Left ventricle myocardium superior (tissue), 1 donor: ENCODE measurements at places on chromosomes 6 and 20. TPM values are rescaled to one million over a fixed set of nuclear protein-coding genes. Genes with fewer than 3 reads are reported as not detected.

NAPB gene
- total RNA-seq, result 6.0 TPM

WFDC5 gene
- total RNA-seq, result not detected

DNA sequence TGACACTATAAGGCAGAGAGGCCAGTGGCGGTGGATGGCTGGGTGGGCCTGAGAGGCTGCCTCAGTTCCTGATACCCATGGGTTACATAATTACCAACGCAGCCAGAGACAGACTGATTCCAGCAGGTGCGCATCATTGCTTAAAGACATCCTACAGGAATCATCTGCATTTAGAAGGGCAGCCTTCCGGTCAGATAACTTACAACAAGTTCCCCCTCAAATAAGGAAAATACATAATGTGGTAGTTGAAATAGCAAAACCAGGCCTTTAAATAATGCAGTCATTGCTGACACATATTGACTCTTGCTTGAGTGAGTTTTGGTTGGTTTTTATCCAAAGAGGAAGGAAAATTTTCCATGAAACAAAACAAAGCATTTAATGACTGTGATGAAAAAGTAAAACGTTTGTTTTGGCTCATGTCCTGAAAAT is 81.9 kb downstream of the SIM1 start:
- DNase-seq, result no peak

DNA sequence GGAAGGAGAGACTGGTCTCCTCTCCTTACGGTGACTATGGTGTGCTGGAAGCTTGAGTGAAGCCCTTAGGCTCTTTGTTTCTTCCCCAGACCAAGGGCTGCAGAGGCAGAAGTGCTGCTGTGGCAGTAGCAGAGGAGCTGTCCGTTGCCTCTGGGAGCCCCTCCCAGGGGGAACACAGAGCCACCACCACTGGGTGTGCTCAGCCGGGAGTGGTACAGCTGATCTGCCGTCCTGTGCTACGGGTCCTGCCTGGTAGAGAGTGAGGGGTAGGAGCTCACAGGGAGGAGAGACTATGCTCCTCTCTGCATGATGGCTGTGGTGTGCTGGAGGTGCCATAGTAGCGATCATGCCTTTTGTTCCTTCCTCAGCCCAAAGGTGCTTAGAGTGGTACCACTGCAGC is 318.7 kb downstream of the DOK5 start:
- DNase-seq, result no peak

- DNase-seq, result no peak
These were observed 8.4 kb upstream of the GUCA1B start for GRCh38 chr6:42203183-42203582.

DNA sequence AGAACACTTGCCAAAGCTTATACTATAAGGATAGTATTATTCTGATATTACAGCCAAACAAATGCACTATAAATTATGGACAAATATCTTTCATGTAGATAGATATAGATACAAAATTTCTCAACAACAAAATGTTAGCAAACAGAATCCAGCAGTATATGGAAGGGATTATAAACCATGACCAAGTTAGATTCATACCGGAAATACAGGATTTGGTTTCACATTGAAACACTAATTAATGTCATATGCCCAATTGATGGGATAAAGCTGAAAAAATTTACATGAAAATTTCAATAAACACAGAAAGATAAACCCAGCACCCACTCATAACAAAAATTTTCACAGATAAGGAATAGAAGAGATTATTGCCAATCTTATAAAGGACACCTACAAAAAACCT is 770.3 kb upstream of the SLC35B3 start:
- DNase-seq, result no peak

DNA sequence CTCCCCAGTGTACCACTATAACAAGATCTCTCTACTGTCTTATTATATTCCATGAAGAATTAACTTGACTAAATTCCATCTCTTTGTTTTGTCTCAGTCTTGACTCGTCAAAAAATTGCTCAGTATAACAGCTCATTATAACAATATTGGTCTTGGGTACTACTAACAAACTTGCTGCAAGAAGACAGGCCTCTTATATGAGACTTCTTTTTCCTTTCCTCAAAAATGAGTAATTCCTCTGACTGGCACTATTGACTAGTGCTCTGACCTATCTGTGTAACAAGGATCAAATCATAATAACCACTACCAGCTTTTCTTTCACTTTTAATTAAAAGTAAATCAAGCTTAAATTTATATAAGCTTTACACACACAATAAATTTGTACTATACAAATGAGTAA is 91.3 kb upstream of the THEMIS start:
- no peak for DNase-seq

GLP1R gene
- 11.6 TPM for total RNA-seq
